Activated naive CD4-positive, alpha-beta T cell treated with anti-CD3 and anti-CD28 coated beads, Interleukin-2, amount 10 ng/mL, durations not matched to agents 7 days and 5 days (primary cell): ENCODE measurements at places on chromosomes 6 and 20.

DNA sequence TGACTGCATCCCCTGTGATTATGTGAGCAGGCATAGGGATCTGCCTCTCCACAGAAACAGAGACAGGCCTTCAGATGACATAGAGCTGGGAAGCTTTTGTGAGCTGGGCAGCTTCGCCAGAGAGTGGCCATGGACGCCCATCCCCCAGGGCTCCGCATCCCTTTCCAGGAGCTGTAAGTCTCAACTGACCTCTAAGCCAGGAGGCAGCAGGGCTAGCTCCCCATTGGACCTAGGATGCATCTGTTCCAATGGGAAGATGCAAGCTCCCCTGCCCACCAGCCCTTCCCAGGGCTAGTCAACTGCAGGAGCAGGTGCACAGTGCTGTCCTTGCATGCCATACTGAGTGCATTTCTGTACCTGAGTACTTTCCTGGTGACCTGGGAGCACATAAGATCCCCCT, 663.6 kb downstream of the RNF144B start:
- no peak for DNase-seq

GRCh38 chr20:41078329-41078728, 49.7 kb downstream of the TOP1 start:
- no peak for DNase-seq

DNA sequence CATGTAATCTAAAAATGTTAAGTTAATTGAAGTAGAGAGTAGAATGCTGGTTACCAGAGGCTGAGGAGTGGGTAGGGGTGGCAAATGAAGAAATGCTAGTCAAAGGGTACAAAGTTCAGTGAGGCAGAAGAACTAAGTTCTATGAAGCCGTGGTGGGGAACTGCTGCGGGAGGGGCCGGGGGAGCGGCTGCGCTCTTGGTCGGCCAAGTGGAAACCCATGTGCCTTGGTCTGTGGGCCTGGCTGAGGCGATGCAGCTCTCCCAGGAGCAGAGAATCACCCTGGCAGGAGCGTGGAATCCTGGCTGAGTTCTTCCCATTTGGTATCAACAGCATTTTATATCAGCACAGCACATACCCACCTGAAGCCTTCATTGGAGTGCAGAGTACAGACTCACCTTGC, 22.3 kb downstream of the TTLL2 start:
- no peak for DNase-seq

- no peak for DNase-seq
These were observed 172.3 kb downstream of the ERMARD start for GRCh38 chr6:169923468-169924464.

DNA sequence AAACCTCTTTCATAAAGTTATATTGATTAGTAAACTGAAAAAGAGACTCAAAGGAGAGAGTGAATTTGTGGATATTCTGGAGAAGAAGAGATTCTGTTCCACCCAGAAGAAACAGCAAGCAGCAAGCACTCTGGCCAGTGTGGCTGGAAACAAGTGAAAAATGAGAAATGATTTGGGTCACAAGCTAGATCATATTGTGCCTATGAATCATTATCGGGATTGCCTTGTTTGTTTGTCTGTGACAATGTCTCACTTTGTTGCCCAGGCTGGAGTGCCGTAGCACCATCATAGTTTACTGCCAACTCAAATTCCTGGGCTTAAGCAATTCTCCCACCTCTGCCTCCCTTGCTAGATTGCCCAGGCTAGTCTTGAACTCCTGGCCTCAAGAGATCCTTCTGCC, 106.5 kb upstream of the LOC128125822 start:
- no peak for DNase-seq

- no peak for DNase-seq
These were observed 12.4 kb downstream of the FRS3 start for GRCh38 chr6:41767112-41767833.

GRCh38 chr6:105781915-105782314, 304.2 kb upstream of the PRDM1 start:
- DNase-seq: no peak

DNA sequence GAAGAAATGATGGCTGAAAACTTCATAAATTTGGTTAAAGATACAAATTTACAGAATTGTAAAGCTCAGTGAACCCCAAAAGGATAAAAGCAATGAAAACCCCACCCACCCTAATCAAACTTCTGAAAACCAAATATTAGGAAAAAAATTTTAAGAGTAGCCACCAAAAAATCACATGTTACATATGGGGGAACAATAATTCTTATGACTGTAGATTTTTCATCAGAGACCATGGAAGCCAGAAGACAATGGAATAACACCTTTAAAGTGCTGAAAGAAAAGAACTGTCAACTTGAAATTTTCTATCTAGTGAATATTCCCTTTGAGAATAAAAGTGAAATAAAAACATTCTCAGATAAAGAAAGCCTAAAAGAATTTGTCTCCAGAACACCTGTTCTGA, 24.4 kb downstream of the PROCR start:
- DNase-seq: no peak

- peak; percentile 80 for DNase-seq
These were observed at the start of gene STK35 for GRCh38 chr20:2101057-2101864. TSS of gene STK35 (plus strand) at chr20:2101827. CDS start at chr20:2101882, 55 bp downstream.

GRCh38 chr6:129114636-129115391, 231.9 kb downstream of the LAMA2 start:
- no peak for DNase-seq

DNA sequence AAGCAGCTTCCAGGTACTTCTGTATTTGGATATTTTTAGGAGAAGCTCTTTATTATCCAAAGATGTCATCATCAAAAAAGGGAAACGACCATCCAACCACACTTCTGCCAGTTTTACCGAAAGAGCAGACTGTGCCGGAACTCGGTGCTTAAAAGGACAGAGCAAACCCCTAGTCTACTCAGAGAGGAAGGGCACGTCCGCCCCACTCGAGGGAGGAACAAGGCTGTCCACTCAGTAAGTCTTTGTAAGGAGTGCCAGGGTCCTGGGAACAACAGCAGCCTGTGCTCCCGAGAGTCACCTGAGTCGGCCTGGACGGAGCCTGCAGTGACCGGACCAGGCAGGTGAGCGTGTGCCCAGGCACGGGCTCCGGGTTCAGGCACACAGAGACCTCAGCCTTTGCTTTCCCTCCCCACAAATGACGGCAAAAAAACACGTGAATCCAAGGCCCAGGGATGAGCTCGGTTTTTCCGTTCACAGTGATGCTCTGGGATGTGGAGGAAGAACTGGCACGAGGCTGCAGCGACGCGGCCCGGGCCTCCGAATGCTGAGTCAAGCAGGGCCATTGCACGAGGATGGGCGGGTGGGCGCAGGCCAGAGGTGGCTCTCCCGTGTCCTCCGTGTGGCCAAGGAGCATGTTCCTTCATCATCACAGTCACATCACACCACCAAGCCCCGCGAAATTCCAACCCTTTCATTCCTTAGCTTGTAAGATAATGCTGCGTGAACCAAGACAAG, 17.4 kb upstream of the SLCO4A1 start:
- no peak for DNase-seq

DNA sequence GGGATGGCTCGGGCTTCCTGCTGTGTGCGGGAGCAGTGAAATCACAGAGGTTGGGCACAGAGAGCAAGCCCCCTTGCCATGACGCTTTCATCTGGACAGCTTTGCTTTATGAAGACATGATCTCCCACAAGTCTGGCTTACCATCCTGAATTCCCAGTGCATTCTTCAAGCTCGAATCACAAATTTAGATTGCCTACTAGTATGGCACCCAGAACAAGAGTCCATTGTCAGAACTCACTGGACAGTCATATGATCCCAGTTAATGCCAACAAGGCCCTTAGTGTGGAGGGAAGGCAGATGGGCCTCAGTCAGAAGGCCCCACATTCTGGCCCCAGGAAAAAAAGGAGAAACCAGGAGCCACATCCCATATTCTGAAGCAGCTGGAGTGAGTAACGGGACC, 147.3 kb upstream of the FOXQ1 start:
- no peak for DNase-seq

GRCh38 chr6:11925805-11926204, 86.3 kb upstream of the HIVEP1 start:
- no peak for DNase-seq

GRCh38 chr6:56953597-56954402, 1.1 kb upstream of the BEND6 start:
- DNase-seq: no peak

GRCh38 chr20:46307999-46308257, 370 bp downstream of the CDH22 start:
- DNase-seq: no peak

GRCh38 chr6:24313251-24314141, 44.4 kb downstream of the DCDC2 start:
- no peak for DNase-seq

GRCh38 chr6:86016077-86016476, 373.4 kb upstream of the SYNCRIP start:
- DNase-seq: no peak

GRCh38 chr6:166244353-166245045, 63.7 kb downstream of the PRR18 start:
- peak; percentile 66 for DNase-seq

DNA sequence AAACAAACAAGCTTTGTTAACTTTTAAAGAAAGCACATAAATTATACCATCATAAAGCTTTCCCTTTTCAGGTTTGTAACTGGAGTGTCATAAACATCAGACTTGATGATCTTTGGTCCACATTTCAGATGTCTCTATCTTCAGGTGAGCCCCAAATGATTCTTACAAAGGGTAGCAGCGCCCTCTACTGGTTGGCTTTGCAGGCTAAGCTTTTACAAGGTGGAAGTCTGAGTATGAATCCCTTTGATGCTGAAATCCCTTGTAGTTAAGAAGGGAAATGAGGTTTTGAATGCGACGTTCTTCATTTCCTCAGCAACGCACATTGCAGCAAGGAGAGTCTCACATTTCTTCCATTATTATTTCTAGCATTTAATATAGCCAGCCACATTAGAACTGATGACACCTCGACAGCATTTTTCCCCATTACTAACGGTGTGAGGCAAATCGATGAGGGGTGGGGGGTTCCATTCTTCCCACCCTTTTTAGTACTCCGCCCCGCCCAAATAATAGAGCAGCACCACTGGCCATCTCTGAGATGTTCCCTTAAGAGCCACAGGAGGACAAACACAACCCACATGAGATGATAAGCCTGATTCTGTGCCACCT, 126.3 kb upstream of the NT5E start:
- DNase-seq: peak; percentile 83

DNA sequence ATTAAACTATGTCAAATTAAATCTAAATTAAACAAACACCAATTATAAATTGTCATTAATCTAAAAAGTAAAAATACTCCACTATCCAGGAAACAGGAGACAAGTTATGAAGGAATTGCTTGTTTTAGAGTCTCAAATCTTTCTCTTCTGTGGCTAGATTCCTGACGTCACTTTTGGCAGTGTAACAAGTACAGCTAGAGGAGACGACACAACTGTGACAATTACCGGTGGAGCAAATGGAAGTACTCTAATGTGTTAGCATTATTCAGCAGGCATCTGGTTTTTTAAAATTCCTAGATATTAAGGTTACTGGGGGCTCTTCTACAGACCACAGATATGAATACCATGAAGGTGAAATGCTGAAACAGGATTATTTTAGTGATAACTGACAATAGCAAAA, 1042.7 kb downstream of the EPHA7 start:
- DNase-seq: no peak

GRCh38 chr20:43665466-43666176, 1.3 kb upstream of the MYBL2 start:
- DNase-seq: no peak

- no peak for DNase-seq
These were observed 71.5 kb downstream of the RTN4IP1 start for GRCh38 chr6:106557837-106558236.

GRCh38 chr6:47079638-47080037, 37.5 kb upstream of the ADGRF1 start:
- DNase-seq: no peak

DNA sequence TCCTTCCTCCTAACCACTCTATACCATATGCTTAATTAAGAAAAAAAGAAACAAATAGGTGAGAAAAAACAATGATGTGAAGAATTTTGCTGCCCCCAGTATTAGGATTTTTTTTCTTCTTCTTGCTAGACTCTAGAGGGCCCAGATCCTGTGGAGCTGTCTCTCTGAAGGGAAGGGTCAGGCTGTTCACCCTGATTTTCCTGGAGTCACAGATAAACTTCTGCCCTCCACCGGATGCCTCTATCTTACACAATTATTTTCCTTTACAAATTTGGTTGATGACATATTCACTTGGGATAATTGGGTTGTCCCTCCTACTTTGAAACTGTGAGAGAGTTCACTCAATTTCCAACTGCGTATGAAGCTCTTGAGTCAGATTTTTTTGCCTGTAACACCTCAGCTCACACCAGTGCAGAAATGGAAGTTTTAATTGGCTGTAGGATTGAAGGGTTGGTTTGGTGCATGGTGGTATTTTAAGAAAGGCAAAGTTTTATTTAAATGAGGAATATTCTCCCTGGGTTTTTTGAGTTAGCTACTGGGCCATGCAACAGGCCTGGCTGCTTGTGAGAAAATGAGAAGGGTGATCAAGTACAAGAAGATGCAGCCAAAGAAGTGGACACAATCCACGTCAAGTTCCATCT, 73.7 kb upstream of the ESR1 start:
- DNase-seq: no peak

- no peak for DNase-seq
These were observed 47.5 kb downstream of the TRAM2 start for GRCh38 chr6:52529311-52529710.

DNA sequence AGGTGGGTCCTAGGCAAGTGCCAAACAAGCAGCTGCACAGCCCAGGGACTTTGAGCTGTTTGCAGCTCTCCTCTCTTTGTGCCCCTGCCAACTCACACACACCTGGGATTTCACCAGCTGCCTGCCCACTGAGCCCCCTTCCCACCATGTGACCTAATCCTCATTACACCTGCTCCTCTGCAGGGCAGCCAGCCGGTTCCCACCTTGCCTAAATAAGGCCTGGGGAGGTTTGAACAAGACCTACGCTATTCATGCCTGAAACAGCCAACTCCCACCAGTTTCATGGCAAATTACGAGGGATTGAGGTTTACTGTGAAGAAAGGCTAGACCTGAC, 92.6 kb upstream of the SOX4 start:
- DNase-seq: no peak

DNA sequence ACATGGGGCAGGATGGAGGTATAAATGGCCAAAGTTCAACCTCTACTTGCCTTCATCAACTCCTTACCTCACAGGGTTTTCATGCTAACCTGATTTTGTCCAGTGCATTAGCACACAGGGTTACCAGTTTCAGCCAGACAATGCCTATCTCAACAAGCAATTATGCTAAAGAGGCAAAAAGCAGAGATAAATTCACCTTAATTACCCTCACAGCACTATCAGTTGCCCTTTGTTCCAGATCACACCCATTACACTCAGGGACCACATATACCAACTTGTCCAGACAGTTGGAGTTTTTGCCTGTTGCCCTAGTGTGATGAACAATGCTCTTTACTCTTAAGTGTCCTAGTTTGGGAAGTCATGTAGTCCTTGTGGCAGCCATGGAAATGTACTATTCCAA, 174.5 kb upstream of the MOCS1 start:
- no peak for DNase-seq

DNA sequence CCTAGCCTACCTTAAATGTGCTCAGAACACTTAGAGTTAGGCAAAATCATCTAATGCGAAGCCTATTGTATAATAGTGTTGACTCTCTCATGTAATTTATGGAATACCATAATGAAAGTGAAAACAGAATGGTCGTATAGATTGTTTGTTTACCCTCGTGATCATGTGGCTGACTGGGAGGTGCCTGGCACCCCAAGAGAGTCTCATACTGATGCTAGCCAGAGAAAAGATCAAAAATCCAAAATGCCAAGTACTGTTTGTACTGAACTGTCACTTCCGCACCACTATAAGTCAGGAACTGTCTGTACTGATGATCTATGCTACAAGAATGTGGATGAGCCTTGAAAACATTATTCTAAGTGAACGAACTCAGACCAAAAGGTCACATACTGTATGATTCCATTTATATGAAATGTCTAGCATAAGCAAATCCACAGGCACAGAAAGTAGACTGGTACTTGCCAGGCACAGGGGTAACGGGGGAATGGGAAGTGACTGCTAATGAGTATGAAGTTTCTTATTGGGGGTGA, 22.4 kb downstream of the ZMYND8 start:
- DNase-seq: no peak
